Muscle of leg (tissue), 16 donors: ENCODE measurements at places on chromosomes 6 and 20. TPM values are rescaled to one million over a fixed set of nuclear protein-coding genes. Genes with fewer than 3 reads are reported as not detected.
A peak's percentile ranks its signal among the peaks of the same experiment; 100 is the strongest.

- H3K36me3 ChIP-seq = no peaks in the 10 kb centered on the region
- peaks cover 7% of the 10 kb centered on the region for H3K27me3 ChIP-seq
- peaks cover 31% of the 10 kb centered on the region for H3K4me1 ChIP-seq
- no peak for DNase-seq
- no peak overlapping the region for H3K4me3 ChIP-seq
- no peak overlapping the region for H3K27ac ChIP-seq
These were observed 6.8 kb downstream of the SLC22A3 start for GRCh38 chr6:160355001-160355400.

DNA sequence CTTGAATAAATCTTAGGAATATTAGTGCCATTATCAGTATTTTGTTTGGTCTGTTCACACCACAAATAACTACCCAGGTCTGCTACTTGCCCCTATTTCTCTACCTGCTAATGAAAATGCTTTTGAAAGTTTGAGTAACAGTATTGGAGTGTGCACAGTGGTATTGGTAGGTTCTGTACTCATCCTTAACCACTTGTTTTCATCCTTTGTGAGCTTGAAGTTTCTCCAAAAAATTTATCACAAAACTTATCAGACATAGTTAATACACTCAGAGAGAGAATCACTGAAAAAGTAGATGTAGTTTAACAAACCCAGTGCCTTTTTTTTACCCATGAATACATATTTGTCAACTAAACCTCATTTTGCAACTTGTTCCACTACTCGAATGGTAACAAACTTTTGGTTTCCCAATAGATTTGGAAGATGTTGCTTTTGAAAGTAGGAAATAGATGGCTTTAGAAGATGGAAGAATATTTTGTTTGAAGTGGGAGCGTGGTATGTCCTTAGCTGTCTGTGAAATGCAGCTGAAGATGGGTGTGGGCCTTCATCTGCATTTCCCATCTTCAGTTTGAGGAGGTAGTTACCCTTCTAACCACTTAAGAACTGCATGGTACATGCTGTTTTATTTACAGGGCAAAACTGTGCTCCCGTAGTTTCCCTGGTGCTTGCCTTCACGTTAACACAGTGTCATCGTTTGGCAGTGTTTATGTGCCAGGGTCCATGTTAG is 9.0 kb downstream of the PTPN1 start:
- no peaks in the 10 kb centered on the region for H3K27me3 ChIP-seq
- peaks cover 2% of the 10 kb centered on the region for H3K36me3 ChIP-seq
- no peak overlapping the region for H3K4me3 ChIP-seq
- no peaks in the 10 kb centered on the region for H3K4me1 ChIP-seq
- DNase-seq = no peak

The NQO2 gene
- 16.1 TPM for total RNA-seq

The DLGAP4 gene
- 13.0 TPM for total RNA-seq

- H3K4me3 ChIP-seq = no peak overlapping the region
- no peaks in the 10 kb centered on the region for H3K36me3 ChIP-seq
- peak; percentile 71 for DNase-seq
- H3K4me1 ChIP-seq = no peaks in the 10 kb centered on the region
- H3K27ac ChIP-seq = peak overlapping the region; percentile 52
- H3K27me3 ChIP-seq = peaks cover 3% of the 10 kb centered on the region
These were observed 113.6 kb upstream of the IFNGR1 start for GRCh38 chr6:137332637-137333280.

The OPN5 gene
- 0.18 TPM for total RNA-seq
